Calu3 (cell line): ENCODE measurements at places on chromosomes 6 and 20. TPM values are rescaled to one million over a fixed set of nuclear protein-coding genes. Genes with fewer than 3 reads are reported as not detected.

GRCh38 chr20:37484331-37484730, 36.7 kb upstream of the NNAT start:
- H3K36me3 ChIP-seq, result no peaks in the 10 kb centered on the region
- DNase-seq, result no peak
- H3K27ac ChIP-seq, result no peak overlapping the region
- peaks cover 76% of the 10 kb centered on the region for H3K27me3 ChIP-seq
- no peak overlapping the region for H3K4me3 ChIP-seq

Gene PTPRT
- total RNA-seq, result not detected in 2 replicates

Gene CRISP3
- total RNA-seq, result 1.5 and 7.0 TPM in 2 replicates

DNA sequence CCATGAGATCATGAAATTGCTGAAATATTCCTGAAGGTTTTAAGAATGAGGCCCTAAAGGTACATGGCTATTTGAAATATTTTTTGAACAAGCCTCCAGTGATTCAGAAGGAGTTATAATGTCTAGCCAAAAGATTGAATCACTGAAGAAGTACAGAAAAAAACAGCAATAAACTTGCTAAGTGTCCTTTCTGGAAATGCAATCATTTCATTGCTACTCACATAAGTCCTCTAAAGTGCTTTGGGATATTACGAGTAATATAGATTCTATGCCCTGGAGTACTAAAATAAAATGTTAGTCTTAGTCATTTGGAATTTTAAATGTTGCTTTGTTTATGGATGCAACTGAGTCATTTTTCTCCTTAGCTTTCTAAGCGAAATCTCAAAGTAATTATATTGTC, 32.7 kb downstream of the CENPW start:
- H3K4me3 ChIP-seq, result no peak overlapping the region
- no peaks in the 10 kb centered on the region for H3K27me3 ChIP-seq
- H3K36me3 ChIP-seq, result no peaks in the 10 kb centered on the region
- DNase-seq, result no peak
- H3K4me1 ChIP-seq, result peaks cover 4% of the 10 kb centered on the region
- H3K27ac ChIP-seq, result no peak overlapping the region

DNA sequence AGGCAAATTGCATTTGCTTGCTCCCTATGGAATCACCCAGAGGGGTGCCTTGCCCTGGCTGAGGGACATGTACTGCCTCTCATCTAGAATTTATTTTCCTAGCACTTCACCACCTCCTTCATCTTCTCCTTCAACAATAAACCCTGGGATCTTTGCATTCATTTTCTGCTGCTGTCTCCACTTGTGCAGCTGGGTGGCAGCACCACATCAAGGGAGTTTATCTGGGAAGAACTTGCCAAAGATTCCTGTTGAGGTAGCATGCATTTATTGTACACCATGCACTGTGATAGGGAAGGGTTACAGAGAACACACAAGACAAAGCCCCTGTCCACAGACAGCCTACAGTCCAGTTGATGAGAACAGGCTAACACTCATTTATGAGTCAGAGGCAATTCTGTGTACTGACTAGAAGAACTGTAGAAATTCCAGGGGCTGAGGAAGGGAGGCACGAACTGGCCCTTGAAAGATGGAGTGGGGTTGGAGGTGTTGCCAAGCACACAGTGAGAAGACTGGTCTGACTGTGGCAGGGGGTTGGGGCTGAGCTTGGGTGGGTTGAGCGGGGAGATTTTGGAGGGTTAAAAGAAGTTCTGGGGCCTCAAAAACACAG, 17.5 kb downstream of the C20orf173 start:
- peaks cover 13% of the 10 kb centered on the region for H3K4me1 ChIP-seq
- H3K27ac ChIP-seq, result no peak overlapping the region
- H3K4me3 ChIP-seq, result no peak overlapping the region
- DNase-seq, result peak; percentile 63
- H3K27me3 ChIP-seq, result no peaks in the 10 kb centered on the region

DNA sequence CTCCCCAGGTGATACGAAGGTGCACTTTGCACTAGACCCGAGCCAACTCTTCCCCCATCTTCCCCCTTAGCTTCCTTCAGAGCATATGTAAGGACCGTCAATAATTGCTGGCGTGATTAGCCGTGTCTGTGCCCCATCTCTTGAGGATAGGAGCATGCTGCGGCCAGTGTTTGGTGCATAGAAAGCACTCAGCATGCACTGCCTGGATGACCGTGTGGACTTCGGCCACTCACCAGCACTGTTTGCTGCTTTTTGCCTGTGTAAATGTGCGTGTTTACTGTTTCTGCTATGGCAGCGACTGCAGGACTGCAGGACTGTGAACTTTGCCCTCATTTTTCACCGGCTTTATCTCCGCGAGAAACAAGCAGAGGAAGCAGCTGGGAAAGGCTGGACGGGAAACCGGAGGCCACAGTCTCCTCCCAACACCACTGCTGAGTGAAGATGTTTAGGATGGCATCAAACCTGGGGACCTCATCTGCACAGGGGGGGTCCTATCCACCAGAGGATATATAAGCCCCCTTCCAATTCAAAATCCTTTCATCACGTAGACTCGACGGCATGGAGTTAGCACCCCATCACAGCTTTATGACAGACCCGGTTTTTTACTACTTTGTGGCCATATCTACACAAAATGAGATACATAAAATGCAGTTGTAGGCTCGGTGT, 150.6 kb upstream of the AFDN start:
- H3K27ac ChIP-seq, result no peak overlapping the region
- no peak overlapping the region for H3K4me3 ChIP-seq
- peaks cover 21% of the 10 kb centered on the region for H3K4me1 ChIP-seq
- no peaks in the 10 kb centered on the region for H3K36me3 ChIP-seq
- no peaks in the 10 kb centered on the region for H3K27me3 ChIP-seq
- peak; percentile 31 for DNase-seq

GRCh38 chr6:147061252-147061651, 143.0 kb upstream of the STXBP5 start:
- no peak overlapping the region for H3K4me3 ChIP-seq
- no peaks in the 10 kb centered on the region for H3K27me3 ChIP-seq
- H3K27ac ChIP-seq, result no peak overlapping the region
- H3K36me3 ChIP-seq, result no peaks in the 10 kb centered on the region
- DNase-seq, result no peak

DNA sequence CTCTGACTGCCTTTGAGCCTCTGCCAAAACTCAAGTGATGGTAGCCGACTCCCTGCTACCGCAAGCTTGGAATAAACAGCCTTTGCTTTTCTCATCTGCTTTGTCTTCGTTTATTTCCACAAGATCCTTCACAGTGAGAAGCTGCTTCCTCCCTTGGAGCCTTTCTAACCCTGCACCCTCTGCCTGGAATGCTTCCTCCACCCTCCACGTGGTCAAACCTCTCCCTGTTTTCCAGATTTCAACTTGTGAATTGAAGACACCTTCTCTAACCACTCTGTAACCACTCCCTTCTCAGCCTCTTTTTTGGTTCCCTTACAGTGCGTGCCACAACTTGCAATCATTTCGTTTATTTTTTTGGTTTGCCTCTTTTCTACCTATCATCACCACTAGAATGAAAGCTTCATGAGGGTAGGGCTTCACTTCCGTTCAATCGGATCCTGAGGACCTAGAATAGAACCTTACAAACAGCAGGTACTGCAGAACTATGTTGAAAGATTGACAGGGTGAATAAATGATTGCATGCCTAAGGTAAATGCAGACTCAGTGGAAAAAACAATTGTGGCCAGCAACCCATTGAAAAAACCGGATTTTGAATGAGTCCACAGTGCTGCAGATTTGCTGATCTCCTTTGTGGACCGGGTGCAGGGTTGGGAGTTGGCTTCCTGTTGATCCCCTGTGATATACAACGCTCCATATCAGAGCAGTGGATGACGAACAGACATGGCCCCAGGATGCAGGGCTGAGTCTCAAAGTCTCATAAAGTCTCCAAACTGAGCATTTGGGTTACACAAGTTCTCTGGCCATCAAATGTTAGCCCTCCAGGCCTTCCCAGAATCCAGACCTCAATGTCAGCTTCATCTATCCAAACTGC, 51.0 kb upstream of the HIVEP1 start:
- H3K36me3 ChIP-seq, result no peaks in the 10 kb centered on the region
- H3K4me1 ChIP-seq, result no peaks in the 10 kb centered on the region
- no peak overlapping the region for H3K27ac ChIP-seq
- H3K27me3 ChIP-seq, result no peaks in the 10 kb centered on the region
- no peak for DNase-seq
- H3K4me3 ChIP-seq, result no peak overlapping the region

GRCh38 chr6:6509284-6509683, 79.2 kb upstream of the LY86 start:
- no peaks in the 10 kb centered on the region for H3K36me3 ChIP-seq
- H3K4me1 ChIP-seq, result no peaks in the 10 kb centered on the region
- H3K4me3 ChIP-seq, result no peak overlapping the region
- H3K27me3 ChIP-seq, result peaks cover 17% of the 10 kb centered on the region
- no peak for DNase-seq

Gene GPR63
- 1.3 and 2.7 TPM in 2 replicates for total RNA-seq

Gene GTSF1L
- total RNA-seq, result not detected in 2 replicates

DNA sequence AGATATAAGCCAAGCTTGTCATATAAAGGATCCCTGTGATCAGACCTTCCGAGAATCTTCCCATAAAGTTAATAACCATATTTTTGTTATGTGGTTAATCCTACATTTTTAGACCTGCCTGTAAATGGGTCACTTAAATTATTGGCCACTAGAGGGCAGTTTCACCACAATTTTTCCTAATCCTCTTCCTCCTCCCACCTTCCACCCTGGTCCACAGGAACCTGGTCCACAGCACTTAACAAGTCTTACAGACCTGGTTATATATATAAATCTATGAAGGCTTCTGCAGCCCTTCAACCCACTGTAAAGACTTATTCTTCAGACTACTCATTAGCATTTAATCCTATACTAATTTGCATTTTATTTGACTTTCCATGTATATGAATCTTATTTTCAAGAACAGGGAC, 28.3 kb downstream of the MRS2 start:
- H3K4me1 ChIP-seq, result peaks cover 9% of the 10 kb centered on the region
- peak; percentile 58 for DNase-seq
- no peaks in the 10 kb centered on the region for H3K27me3 ChIP-seq
- peaks cover 9% of the 10 kb centered on the region for H3K36me3 ChIP-seq
- no peak overlapping the region for H3K27ac ChIP-seq
